Left ventricle myocardium inferior (tissue), 1 donor: ENCODE measurements at places on chromosomes 13 and 19.
A peak's percentile ranks its signal among the peaks of the same experiment; 100 is the strongest.

DNA sequence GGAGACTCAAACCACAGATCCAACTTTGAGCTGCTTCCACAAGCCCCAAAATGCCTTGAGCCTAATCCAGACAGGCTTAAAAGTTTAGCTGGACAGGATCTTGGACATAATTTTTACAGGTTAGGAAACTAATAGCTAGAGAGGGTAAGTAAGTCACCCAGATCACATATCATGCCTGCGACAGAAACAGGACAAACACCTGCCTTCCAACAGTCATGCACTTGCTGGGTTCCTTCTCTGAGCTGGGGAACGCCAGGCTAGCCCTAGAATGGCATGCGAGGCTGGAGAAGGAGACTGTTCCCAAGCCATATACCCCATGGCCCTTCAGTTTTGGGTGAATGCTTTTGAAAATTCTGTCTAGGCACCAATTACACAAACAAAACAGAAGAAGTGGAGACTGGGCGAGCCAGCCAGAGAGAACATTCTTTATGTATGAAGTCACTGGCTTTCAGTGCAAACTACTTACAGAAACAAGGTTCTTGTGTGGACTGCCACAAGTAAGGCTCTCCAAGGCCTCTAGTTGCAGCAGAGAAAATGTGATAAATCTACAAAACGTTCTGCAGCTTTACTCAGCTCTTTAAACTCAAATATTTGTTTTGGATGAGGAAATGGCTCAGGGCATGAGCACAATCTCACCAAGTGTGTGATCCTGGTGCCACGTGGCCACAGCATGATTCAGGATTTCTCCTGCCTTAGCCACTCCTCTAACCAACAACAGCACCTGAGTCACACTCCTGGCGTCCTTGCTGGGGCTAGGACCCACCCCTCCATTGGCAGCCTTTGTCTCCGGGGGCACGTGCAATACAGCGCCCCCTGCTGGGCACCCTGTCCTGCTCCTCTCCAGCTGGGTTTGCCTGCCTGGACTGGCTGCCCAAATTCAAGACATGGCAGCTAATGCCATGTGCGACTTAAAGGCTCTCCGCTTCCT, 73.4 kb upstream of the UBL3 start:
- H3K4me3 ChIP-seq = no peak overlapping the region
- DNase-seq = peak; percentile 42
- peak overlapping the region; percentile 72 for H3K27ac ChIP-seq
- no peaks in the 10 kb centered on the region for H3K36me3 ChIP-seq

GRCh38 chr13:114166381-114167131, 12.5 kb upstream of the CFAP97D2 start:
- H3K27ac ChIP-seq = peak overlapping the region; percentile 74
- peak; percentile 62 for DNase-seq
- peaks cover 49% of the 10 kb centered on the region for H3K27me3 ChIP-seq
- H3K36me3 ChIP-seq = no peaks in the 10 kb centered on the region

GRCh38 chr13:46964789-46965527, 68.1 kb upstream of the HTR2A start:
- H3K36me3 ChIP-seq = no peaks in the 10 kb centered on the region
- no peak overlapping the region for H3K27ac ChIP-seq
- no peaks in the 10 kb centered on the region for H3K27me3 ChIP-seq
- H3K4me3 ChIP-seq = no peak overlapping the region

- H3K27me3 ChIP-seq = peaks cover 56% of the 10 kb centered on the region
- H3K4me3 ChIP-seq = peak overlapping the region; percentile 68
- peak overlapping the region; percentile 61 for H3K27ac ChIP-seq
- H3K36me3 ChIP-seq = no peaks in the 10 kb centered on the region
- peak; percentile 33 for DNase-seq
- peaks cover 23% of the 10 kb centered on the region for H3K4me1 ChIP-seq
Observed at GRCh38 chr13:93227878-93228642, 1.5 kb downstream of the GPC6 start.

DNA sequence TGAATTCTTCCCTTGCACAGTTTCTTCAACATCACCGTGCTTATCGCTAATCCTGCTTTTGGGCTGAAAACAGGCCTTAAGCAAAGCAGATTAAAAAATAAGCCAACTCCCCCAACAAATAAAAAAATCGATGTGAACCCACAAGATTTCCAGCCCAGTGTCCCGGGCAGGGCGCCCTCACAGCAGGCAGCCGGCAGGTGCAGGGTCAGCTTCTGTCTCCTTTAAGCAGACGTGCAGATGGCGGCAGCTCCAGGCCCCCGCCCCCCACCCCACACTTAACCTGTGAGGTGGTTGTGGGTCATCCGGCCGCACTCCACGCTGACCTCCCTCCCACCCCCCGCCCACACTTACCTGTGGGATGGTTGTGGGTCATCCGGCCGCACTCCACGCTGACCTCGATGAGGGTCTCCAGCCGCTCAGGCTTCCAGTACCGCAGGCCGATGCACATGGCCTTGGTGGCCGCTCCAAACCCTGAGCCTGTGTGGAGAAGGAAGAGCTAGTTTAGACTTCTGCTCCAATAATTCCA, 19.8 kb downstream of the ADPRHL1 start:
- peaks cover 28% of the 10 kb centered on the region for H3K4me1 ChIP-seq
- peaks cover 51% of the 10 kb centered on the region for H3K36me3 ChIP-seq
- no peak overlapping the region for H3K4me3 ChIP-seq
- DNase-seq = no peak

GRCh38 chr13:99027260-99027659, 49.4 kb upstream of the DOCK9 start:
- H3K27ac ChIP-seq = no peak overlapping the region
- H3K36me3 ChIP-seq = no peaks in the 10 kb centered on the region
- no peaks in the 10 kb centered on the region for H3K27me3 ChIP-seq
- DNase-seq = no peak
- H3K4me3 ChIP-seq = no peak overlapping the region

DNA sequence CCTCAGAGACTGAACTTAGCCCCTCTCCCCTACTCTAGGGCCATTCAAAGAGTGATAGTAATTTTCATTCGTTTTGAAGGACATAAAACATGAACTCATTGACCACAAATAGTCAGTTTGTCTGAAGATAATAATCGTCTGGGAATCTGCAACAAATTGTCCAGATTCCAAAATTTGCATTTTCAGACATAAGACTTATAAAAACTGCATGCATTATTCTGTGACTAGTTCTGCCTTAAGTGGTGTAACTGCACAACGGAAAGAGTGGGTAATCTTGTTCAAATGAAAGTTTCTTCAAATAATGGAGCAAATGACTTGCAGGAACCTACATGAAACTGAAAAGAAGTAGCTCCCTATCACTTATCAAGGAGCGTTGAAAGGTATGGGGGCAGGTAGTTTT, 8.4 kb downstream of the CSNK1A1L start:
- no peaks in the 10 kb centered on the region for H3K4me1 ChIP-seq
- no peak overlapping the region for H3K4me3 ChIP-seq
- DNase-seq = no peak
- H3K27me3 ChIP-seq = no peaks in the 10 kb centered on the region

DNA sequence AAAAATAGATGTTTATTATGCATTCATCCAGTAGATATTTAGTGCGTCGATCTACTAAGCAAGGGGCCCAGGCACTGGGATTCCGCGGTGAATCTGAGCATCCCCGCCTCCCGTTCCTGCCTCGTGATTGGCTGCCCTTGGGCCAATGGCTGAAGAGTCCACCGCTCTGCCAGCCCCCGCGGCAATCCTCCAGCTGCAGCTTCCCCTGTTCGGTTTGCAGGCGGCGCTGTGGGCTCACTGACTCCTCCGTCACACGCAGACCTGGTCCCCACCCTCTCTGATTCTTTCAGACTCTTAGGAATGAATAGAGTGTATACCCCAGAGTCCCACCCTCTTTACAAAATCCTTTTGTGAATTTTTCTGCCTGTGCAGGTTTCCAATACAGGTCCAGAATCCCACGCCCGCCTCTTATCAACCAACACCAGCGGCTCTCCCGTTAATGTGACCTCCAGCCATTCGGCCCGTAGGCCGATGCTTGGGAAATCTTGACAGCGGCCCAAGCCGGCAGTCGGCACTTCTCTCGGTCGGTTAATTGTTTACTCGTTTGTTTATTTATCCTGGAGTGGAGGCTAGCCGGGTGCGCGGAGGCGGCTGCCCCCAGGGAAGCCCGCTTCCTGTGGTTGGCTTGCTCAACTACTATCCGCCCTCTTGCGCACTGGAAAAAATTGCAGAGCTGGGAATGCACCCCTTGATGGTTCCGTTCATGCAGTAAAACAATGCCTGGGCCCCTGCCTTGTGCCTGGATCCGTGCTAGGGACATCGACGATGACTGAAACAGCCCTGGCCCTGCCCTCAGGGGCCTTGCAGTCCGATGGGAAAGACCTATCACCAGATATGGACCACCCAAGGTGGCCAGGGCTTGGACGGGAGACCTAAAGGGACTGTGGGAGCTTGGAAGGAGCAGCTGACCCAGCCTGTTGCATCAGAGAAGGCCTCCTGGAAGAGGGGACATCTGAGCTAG, 4.5 kb upstream of the ARHGAP35 start:
- peaks cover 33% of the 10 kb centered on the region for H3K4me1 ChIP-seq
- H3K27ac ChIP-seq = peak overlapping the region; percentile 92
- no peaks in the 10 kb centered on the region for H3K36me3 ChIP-seq
- peak overlapping the region; percentile 60 for H3K4me3 ChIP-seq

GRCh38 chr13:76027131-76027530, 391.0 kb downstream of the LMO7 start:
- H3K36me3 ChIP-seq = no peaks in the 10 kb centered on the region
- H3K27ac ChIP-seq = no peak overlapping the region
- no peaks in the 10 kb centered on the region for H3K27me3 ChIP-seq

GRCh38 chr13:40388617-40389016, 277.8 kb downstream of the FOXO1 start:
- H3K4me3 ChIP-seq = no peak overlapping the region
- no peak overlapping the region for H3K27ac ChIP-seq
- no peaks in the 10 kb centered on the region for H3K4me1 ChIP-seq
- H3K27me3 ChIP-seq = no peaks in the 10 kb centered on the region
- H3K36me3 ChIP-seq = no peaks in the 10 kb centered on the region
- no peak for DNase-seq

GRCh38 chr19:33558856-33559255, 37.3 kb upstream of the PEPD start:
- H3K36me3 ChIP-seq = no peaks in the 10 kb centered on the region
- H3K4me1 ChIP-seq = no peaks in the 10 kb centered on the region
- H3K4me3 ChIP-seq = no peak overlapping the region
- no peak overlapping the region for H3K27ac ChIP-seq
- peaks cover 66% of the 10 kb centered on the region for H3K27me3 ChIP-seq
- DNase-seq = no peak

- H3K27ac ChIP-seq = no peak overlapping the region
- no peaks in the 10 kb centered on the region for H3K4me1 ChIP-seq
- H3K4me3 ChIP-seq = no peak overlapping the region
- DNase-seq = no peak
- no peaks in the 10 kb centered on the region for H3K36me3 ChIP-seq
Observed at GRCh38 chr13:77874406-77874805, 44.2 kb downstream of the EDNRB start.

GRCh38 chr19:308471-309205, 17.4 kb upstream of the PLPP2 start:
- peak overlapping the region; percentile 61 for H3K4me3 ChIP-seq
- H3K4me1 ChIP-seq = peaks cover 23% of the 10 kb centered on the region

DNA sequence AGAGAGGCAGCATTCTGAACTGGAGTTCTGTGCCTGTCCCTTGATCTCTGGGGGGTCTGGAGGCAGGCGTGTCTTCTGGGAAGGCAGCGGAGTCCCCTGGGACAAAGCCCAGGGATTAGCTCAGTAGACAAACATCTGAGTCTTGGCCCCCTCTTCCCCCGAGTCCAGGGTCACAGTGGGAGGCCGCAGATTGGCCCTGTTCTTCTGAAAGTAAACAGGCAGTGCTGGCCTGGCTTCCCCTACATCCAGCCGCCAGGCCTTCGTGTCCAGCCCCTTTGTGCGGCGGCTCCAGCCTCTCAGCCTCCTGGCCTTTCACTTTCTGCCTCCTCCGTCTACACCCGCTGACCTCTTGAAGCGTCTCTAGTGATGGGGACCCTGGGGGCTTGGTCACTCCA, 989 bp downstream of the NFILZ start:
- no peaks in the 10 kb centered on the region for H3K4me1 ChIP-seq
- no peak overlapping the region for H3K4me3 ChIP-seq
- no peaks in the 10 kb centered on the region for H3K27me3 ChIP-seq
- H3K27ac ChIP-seq = no peak overlapping the region

DNA sequence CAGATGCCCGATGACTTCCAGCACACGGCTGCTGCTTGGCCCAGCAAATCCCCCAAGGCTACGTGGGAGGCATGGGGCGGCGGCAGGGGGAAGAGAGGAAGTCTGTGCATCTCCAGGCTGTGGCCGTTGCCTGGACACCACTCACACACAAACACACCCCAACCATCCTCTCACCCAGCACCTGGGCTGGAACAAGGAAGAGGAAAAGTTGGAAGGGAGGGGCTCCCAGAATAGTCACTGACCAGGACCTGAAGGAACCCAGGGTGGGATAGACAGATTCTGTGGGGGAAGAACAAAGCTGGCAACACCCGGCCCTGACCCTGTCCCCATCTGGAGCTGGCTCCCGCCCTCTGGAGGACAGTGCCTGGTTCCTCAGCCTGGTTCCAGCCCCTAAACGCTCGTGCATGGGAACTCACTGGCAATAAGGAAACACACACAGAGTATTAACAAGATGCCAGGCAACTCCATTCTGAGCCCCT, 11.2 kb downstream of the PPP6R1 start:
- peaks cover 43% of the 10 kb centered on the region for H3K36me3 ChIP-seq
- H3K4me3 ChIP-seq = no peak overlapping the region
- peaks cover 57% of the 10 kb centered on the region for H3K4me1 ChIP-seq
- peak; percentile 56 for DNase-seq

DNA sequence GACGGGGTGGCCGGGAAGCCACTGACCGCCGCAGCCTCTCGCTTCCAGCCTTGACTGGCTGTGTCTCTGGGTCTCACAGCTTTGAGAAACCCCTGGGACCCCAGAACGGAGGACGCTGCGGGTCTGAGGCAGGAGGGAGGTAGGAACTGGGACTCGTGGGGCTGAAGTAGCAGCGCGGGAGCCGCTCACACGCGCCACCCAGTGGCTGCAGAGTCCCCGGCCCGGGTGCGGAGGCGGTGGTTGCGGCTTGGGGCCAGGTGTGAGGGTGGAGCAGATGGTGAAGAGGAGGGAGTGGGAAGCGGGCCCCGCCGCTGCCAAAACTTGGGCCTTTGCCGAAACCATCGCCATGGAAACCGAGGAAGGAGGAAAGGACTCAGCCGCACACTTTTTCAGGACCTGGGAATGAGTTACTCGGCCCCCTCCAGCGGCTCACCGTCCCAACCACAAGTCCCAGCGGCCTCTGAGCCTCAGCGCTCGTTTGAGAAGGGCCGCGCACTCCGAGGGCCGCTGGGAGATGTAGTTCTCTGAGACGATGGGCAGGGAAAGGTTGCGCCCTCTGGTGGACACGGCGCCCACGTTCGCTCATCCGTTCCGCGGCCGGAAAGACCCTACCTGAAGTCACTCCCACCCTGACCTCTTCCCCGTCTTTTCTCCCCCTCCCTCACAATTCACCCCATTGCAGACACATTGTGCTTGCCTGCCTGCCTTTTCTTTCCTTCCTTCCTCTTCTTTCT, 2.2 kb upstream of the SLC17A7 start:
- peaks cover 33% of the 10 kb centered on the region for H3K4me1 ChIP-seq
- H3K36me3 ChIP-seq = peaks cover 10% of the 10 kb centered on the region

GRCh38 chr13:97124915-97125809, 97.0 kb upstream of the MBNL2 start:
- H3K27me3 ChIP-seq = no peaks in the 10 kb centered on the region
- H3K36me3 ChIP-seq = no peaks in the 10 kb centered on the region
- H3K4me3 ChIP-seq = peak overlapping the region; percentile 26
- peaks cover 50% of the 10 kb centered on the region for H3K4me1 ChIP-seq
- H3K27ac ChIP-seq = peak overlapping the region; percentile 79
- no peak for DNase-seq
